Inflammatory macrophage (primary cell): ENCODE measurements at places on chromosomes 13 and 19.

DNA sequence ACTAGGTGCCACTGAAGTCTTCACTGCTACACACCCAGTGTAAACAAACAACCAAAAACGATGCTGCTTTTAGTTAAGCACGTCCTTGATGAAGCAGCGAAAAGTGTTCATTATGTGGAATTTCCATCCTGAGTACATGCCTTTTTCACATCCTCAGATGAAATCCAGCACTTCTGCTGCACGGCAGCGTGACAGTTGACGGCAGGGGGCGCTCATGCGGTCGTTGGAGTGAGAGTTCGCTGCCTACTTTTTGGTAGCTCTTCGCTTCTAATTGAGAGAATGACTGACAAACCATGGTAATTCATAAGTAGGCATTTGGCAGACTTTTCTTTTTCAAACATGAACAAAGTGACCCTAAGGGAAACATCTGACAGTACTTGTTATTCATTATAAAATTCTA lies 1124.9 kb downstream of the EFNB2 start:
- DNase-seq: peak; percentile 10

GRCh38 chr19:46463516-46463915 lies 7.8 kb downstream of the PNMA8A start:
- no peak for DNase-seq

DNA sequence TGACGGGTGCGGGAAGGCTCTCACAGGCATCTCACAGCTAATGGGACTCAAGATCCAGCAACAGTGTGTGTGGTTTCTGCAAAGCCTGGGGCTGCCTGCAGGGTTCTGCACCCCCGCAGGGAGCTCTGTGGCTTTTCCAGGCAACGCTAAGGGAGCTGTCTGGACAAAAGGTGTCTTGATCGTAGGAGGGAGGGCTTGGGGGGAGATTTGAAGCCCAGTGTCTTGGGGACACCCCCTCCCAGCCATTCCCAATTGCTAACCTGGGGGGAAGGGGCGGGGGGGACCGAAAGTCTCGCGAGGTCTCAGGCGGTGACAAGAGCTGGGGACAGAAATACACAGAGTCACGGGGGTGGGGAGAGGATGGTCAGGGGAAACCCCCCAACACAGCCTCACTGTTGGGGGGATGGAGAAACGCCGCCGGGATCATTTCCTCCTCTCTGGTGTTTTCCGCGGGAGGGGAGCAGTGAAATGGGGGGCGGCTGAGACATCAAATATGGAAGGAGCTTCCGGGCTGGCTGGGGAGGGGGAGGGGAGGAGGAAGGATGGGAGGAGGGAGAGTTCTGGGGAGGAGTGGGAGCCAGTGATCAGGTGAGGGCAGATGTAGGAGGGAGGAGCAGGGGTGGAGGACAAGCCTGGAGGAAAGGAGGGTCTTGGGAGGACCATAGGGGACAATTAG lies 13.3 kb downstream of the KCNC3 start:
- peak; percentile 21 for DNase-seq

- no peak for DNase-seq
These were observed 6.4 kb downstream of the DOHH start for GRCh38 chr19:3494051-3494450.

DNA sequence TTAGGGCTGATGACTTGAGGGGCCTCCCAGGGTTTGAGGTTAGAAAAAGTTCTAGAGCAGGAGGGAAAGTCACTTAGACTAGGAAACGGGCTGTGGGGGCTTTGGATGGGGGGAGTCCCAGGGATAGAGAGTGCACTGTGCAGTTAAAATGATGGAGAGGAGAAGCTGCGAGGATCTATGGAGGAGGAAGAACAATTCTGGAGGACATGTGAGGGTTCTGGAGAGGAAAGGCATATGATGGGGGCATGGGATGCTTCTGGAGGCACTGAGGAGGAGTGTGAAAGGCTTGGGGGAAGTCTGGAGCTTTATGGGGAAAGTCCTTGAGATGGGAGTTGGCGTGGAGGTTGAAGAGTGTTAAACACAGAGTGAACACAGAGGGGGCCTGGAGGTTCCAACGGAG lies 2.2 kb downstream of the KCNC3 start:
- no peak for DNase-seq

DNA sequence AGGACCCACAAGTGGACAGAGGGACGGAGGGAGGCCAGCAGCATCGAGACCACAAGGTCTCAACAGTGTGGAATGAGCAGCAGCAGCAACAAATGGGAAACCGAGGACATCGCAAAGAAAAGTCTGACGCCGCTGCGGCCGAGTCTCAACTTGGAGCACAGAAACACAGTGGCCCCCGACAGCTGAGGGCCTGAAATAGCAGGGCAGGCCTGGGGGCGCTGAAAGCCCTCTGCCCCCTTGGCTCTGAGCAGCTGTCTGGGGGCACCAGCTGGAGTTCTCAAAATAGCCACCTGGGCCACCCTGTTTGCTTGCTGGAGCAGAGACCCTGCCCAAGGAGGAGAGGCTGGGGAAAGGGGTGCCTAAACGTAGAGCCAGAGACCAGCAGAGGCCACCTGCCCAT lies 5.9 kb upstream of the ISYNA1 start:
- DNase-seq: no peak

DNA sequence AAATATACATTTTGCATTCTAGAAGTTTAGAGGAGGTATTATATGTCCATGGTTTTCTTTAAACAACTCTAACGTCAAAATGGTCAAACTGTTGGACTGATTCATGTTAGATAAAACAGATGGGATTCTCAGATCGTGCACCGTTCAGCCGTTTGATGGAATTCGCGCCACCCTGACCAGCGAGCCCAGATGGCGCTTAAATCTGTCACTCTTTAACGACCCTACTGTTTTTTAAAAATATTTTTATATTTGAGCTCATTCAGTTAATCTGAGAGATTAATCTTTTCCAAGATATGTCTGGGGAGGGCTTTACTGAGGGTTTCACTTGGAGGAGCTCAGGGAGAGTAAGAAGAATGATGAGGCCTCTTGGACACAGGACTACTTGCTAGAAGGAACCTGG lies 164.4 kb downstream of the TM9SF2 start:
- DNase-seq: no peak

DNA sequence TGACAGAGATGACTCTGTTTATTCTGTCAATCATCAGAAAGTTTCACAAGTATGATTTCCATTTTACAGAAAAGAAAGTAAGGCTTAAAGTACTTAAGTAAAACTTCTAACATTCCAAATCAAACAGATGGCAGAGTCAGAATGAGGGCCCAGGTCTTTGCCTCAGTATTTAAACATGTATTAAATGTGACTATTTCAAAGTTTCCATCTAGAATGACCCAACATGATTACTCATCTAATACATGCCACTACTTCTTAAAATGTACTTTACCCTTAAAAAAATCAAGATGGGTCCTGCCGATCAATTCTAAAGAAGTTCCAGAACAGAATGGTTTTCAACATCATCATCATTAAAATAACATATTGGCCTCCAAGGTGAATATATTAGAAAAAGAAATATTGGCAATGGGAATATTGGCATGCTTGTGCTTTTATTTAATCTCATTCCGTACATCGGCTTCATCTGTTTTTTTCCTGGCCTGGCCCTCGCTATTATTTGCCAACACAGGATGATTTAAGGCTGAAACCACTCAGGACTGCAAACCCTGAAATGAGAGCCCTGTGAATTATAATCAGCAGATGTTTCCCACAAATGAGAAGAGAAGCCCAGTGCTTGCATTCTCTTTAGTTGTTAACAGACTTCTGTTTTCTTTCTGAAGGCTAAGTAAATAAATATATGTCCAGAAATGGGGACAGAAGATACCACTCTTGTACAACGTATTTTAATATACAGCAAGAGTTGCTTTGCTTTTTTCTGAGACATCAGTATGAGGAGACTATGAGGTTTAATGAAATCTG lies 340.0 kb downstream of the DNAJC15 start:
- DNase-seq: no peak

DNA sequence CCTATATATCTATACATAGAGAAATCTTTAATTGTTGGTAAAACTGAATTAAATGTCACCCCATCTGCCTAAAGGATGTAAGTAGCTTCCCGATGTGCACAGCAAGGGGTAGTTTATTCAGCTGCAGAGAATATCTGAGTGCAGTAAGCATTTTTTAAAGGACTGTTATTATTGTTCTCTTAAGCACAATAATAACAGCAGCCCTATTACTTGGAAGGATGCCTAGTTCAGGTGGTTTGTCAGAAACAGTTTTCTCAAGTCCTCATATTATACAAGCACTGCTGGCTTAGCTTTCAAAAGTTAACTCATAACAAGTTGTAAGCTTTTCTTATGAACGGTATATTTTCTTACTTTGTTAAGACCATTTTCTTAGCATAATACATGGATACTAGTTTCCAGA lies 142.6 kb downstream of the CRYL1 start:
- DNase-seq: no peak

GRCh38 chr13:50529154-50529882 lies 314.2 kb downstream of the DLEU7 start:
- peak; percentile 86 for DNase-seq

GRCh38 chr13:84741253-84741652 lies 859.0 kb upstream of the SLITRK1 start:
- DNase-seq: peak; percentile 38
